ENCODE measurements at places on chromosomes 5 and 9.

GRCh38 chr5:16776611-16777251 lies 159.4 kb downstream of the MYO10 start:
- no peak for DNase-seq

DNA sequence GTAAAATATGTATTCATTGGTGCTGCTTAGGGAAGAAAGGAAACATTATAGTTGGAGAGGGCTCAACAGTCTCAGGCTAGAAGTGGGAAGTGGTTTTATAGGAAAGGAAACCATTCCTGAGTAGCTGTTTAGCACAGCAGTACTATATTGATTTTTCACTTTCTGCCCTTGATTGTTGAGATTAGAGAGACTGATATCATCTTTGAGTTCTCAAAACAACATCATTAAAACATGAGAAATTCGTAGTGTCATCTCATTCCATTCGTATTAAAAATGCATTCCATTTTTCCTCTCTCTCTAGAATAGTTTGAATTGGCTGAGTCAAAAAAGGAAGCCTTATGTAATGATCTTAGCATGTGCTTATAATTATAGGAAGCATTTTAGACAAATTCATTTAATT lies 14.1 kb downstream of the POLR3G start:
- DNase-seq, result no peak

GRCh38 chr5:137320056-137321045 lies 178.8 kb downstream of the SPOCK1 start:
- no peak for DNase-seq

DNA sequence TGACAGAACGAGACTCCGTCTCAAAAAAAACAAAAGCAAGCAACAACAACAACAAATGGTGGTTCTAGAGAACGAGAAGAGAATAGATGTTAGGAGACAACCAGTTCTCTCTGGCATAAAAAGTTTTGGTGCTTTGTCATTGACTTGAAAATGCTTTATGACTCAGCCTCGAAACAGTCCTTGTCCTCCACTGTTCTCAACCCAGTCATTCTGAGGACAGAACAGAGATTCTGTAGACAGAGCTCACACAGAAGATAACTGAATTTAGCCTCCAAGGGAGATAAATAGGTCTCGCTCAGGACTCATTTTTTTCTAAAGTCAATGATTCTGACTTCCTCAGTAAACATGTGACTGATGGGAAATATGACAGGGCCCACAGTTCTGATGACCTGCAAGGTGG lies 76.0 kb upstream of the FSTL4 start:
- DNase-seq, result no peak

DNA sequence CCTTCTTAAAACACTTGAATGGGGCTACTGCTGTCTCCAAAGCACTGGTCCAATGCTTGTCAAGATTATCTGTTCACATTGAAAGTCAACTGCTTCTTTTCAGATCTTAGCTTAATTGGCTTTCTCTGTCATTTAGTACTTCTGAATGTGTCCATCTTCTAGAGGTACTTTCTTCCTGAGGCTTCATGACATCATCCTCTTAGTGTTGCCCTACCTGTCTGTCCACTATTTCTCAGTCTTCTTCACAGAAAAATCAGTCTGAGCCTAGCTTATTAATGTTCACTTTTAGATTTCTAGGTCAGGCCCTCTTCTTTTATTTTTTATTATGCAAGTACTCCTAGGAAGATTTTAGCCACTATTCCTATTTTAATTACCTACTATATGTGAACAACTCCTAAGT lies 899.9 kb downstream of the DTWD2 start:
- DNase-seq, result no peak

- no peak for DNase-seq
These were observed 25.5 kb downstream of the OLFML2A start for GRCh38 chr9:124802426-124802825.

Data from stimulated activated CD4-positive, alpha-beta T cell treated with anti-CD3 and anti-CD28 coated beads, Interleukin-1b, Interleukin-23, amount 100 ng/mL, for 1 hour (primary cell).